ENCODE measurements at places on chromosomes 4 and X.
A peak's percentile ranks its signal among the peaks of the same experiment; 100 is the strongest.

DNA sequence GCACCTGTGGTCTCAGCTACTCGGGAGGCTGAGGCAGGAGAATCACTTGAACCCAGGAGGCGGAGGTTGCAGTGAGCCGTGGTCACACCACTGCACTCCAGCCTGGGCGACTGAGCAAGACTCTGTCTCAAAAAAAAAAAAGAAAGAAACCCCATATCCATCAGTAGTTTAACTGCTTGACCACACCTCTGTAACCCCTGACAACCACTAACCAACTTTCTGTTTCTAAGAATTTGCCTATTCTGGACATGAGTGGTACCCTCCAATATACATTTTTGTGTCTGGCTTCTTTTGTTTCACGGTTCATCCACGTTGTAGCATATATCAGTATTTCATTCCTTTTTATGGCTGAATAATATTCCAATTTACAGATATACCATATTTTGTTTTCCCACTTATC, 9.1 kb downstream of the PPAT start:
- DNase-seq: no peak

GRCh38 chr4:76984788-76985211, 35.2 kb downstream of the SEPTIN11 start:
- DNase-seq: no peak

DNA sequence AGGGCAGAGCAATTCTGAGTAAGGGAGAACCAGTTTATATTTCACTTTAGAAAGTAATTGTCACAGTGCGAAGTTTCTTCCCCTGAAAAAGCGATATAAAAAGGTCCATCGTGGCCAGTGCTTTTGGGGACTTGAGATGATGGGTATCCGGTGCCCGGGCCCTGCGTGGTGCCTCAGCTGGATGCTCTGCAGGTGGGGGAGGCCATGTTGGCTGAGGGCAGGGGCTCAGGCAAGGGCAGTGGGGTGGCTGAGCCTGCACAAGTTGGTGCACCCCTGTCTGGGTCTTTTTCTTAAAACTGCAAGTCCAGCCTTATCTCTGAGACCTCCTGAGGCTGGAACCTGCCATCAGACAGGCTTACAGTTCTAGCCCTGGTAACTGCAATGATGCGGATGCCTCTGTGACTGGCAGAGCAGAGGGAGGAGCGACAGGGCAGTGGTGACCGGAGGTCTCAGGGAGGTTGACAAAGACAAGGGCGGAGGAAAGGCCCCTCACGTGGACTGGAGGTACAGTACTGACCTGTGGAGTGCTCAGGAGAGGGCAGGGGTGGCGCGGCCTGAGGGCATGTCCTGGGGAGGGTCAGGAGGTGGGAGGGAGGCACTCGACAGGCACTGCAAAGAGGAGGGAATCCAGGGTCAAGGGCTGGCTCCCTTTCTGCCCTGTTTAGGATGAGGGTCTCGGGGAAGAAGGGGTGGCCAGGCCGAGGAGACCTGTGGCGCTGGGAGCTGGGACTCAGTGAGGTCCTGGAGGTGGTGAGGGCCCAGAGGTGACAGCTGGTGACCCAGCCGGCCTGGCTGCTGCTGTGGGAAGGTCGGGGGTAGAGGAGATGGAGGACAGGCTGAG, 1.8 kb downstream of the RGS12 start:
- peak; percentile 16 for DNase-seq

GRCh38 chr4:84568496-84568895, 14.4 kb upstream of the CDS1 start:
- no peak for DNase-seq

Measured in omental fat pad (tissue), 4 donors.